ENCODE measurements at places on chromosomes 16 and 17.

DNA sequence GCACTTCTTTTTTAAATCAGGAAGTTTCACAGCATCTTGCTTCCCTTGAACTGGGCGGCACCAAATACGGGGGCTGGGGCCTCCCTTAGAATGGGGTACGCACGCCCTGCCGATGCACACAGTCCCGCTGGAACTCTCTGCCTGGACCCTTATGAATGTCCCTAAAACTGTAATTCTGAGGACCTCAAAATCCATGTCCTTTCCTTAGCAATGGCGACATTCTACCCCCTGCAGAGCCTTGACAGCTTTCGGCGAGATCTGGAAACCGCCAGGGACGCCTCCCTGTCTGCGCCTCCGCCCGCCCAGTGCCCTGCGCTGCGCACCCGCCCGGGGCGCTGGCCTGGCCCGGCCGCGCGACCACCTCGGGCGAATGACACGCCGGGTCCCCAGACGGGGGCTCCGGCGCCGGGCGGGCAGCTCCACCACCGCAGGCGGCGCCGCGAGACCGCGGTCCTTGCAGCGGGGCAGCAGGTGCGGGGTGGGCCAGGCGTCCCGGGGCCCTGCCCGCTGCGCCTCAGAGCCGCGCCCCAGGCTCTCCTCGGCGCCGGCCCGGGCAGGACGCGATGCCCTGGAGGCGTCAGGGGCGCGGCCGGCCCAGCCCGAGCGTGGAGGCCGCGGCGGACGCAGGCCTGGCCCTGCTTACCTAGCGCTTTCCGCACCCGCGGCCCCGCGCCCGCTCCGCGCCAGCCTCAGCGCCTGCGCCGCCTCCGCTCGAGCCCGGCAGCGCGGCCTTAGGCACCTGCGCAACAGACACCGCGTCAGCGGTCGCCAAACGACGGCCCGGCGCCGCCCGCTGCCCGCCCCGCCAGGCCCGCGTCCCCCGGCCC lies 548 bp downstream of the HAGH start:
- DNase-seq = peak; percentile 50

GRCh38 chr16:73616166-73616753 lies 568.3 kb upstream of the ZFHX3 start:
- DNase-seq = no peak

DNA sequence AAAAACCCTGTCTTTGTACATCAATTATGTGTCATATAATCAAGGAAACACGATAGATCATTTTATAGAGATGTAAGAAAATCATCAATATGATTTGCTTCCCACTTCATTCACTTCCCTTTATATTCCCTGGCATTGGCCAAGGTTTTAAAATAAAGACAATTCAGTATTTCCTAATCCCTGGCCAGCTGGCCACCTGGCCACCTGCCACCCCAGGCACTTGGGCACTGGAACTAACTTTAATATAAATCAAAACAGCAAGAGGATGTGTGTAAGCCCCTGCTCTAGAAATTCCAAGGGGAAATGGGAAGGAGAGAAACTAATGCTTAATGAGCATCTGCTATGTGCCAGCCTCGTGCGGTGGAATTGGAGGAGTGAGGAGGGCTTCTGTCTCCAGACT lies 58.6 kb upstream of the TOB1 start:
- DNase-seq = no peak

- DNase-seq = no peak
Measured at GRCh38 chr17:82457929-82458178, 687 bp upstream of the NARF start.

- DNase-seq = peak; percentile 94
Measured at GRCh38 chr17:57541472-57542394, 203.4 kb downstream of the CCDC182 start.

DNA sequence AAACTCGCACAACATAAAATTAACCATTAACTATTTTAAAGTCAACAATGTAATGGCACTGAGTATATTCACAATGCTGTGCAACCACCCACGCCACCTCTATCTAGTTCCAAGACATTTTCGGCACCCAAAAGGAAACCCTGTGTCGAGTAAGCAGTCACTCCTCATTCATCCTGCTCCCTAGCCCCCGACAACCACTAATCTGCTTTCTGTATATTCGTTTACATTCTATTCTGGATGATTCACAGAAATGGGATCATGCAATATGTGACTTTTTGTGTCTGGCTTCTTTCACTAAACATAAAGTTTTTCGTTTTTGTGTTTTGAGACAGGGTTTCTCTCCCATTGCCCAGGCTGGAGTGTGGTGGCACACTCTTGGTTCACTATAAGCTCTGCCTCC lies 42.2 kb upstream of the HAPSTR1 start:
- DNase-seq = peak; percentile 21

GRCh38 chr17:74545843-74546230 lies at the start of gene CD300C:
Gene CD300C, minus strand, starts transcription at chr17:74546115. Its CDS starts 333 bp downstream, at chr17:74545782.
- no peak for DNase-seq

- DNase-seq = no peak
Measured at GRCh38 chr16:71748226-71748625, 23.7 kb upstream of the PHLPP2 start.

DNA sequence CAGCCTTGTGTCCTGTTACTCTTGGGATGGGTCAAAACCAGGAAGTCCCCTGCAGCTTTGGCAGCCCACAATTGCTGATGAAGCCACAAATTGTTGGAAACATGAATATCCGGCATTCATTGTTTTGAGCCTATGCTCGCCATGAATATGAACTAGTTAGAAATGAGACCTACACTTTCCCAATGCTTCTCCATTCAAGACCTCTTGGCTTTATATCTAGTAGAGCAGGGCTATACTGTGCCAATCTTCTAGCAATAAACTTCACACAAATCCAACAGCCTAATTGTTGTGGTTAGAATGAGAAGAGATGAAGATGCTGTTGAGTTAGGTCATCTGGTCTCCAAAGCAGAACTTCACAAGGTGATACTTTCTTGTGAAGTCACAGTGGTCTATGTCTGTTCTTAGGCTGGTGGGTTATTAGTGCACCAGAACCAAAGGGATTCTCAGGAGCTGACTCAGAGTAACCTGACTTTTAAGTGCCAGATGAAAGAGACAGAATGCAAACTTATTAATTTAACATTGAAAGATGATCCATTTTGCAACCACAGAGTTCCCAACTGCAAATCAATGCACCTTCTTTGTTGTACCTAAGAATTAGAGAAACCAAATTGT lies 13.7 kb upstream of the KRT23 start:
- DNase-seq = no peak

- peak; percentile 26 for DNase-seq
Measured at GRCh38 chr16:22117609-22118008, 25.3 kb downstream of the VWA3A start.

DNA sequence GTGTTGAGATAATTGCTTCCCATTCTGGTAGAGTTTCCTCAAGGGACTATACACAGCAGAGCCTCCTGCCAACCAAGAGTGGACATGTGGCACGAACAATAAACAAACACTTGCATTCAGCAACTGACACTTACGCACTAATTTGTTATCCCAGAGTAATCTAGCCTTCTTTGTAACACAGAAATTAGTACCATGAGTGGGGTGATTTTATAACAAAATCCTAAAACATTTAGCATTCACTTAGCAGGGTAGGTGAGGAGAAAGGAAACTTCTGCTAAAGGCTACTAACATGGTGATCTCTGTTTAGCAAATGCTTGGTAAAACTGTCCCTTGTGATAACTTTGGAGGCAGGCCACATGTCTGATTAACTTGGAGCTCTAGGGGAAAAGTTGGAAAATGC lies 325.2 kb downstream of the HS3ST4 start:
- no peak for DNase-seq

GRCh38 chr17:15440347-15440746 lies 27.1 kb downstream of the CDRT4 start:
- no peak for DNase-seq

DNA sequence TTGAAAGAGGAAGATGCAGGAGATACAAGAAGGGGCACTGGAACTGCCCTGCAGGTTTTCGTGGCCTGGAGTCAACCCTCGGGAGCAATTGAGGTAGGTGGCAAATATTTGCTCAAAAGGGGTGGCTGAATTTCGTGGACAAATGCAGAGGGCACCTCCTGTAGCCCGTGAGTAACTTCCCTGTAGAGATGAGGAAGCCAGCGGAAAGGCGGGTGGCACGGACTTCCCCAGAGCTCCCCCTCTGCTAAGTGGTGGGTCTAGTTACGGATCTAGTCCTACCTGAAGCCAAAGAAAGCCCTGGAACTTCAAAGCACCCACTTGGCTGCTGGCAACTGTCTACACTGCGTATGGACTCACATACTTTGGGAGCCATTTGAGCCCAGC lies 1.0 kb upstream of the ATP2C2 start:
- DNase-seq = no peak

- no peak for DNase-seq
Measured at GRCh38 chr16:49552313-49552928, 178.8 kb downstream of the C16orf78 start.

DNA sequence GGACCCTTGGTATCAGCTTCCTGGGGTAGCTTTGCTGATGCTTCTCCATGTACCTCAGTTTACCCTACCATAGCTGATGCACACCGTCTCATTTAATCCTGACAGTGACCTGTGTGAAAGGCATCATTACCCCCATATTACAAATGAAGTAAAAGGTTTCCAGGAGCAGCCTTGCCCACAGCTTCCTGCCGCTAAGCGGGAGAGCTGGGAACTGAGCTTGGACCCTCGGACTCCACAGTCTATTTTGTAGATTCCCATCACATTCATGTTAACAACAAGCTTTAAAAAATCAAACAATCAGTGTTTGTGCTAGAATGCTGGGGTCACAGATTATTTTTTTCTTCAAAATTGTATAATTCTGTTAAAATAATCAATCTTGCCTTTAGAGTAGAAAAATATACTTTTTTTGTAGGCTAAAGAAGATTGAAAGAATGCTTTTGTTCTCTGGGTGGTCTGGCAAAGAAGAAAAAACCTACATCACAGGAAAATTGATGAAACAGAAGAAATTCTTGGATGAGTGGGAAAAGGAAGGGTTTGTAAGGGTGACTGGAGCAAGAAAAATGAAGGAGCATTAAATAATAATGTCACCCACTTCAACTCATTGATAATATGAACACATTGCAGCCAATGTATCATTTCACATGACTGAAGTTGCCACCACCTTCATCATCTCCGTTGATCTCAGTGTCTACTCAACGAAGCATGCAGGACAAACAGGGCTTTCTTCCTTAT lies 9.5 kb upstream of the USP10 start:
- no peak for DNase-seq

- no peak for DNase-seq
Measured at GRCh38 chr17:40014375-40014980, 762 bp upstream of the CSF3 start.

- peak; percentile 79 for DNase-seq
Measured at GRCh38 chr17:42681976-42682721, at the start of gene CNTNAP1. Gene CNTNAP1, plus strand, starts transcription at chr17:42682531. Its CDS starts 299 bp downstream, at chr17:42682830.

- no peak for DNase-seq
Measured at GRCh38 chr17:79019632-79020584, 4.1 kb upstream of the C1QTNF1 start.

DNA sequence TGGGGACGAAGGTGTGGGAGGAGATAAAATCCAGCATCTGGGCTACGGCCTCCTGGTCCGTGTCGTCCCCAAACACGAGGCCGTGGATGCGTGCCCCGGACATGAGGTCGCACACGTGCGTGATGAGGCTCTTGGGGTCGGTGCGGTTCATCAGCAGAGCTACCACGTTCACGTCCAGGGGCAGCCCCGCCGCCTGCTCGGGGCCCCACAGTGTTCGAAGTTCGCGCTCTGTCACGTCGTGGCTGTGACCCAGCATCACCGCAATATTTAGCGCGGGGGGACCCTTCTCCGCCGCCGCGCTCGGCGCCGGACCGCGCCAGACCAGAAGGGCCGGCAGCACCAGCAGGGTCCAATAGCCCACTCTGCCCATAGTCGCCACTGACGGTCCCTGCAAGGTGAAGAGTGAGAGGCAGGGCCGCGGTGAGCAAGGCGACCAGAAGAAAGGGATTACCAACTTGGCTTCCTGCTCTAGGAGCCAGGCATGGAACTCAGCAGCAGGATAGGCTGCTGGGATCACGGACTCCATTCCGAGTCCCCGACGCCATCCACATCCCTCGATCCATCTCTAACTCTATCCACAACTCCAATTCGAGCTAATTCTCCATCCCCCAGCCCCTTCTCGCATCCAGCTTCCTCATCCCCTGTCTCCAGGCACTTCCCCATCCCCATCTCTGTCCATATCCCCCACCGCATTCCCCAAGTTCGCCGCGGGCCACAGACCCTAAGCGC lies 2.0 kb downstream of the GRIN2A start:
- no peak for DNase-seq

GRCh38 chr17:78075545-78075944 lies 53.0 kb downstream of the TMC6 start:
- no peak for DNase-seq

GRCh38 chr17:6069539-6070429 lies at the start of gene WSCD1:
Gene WSCD1, plus strand, starts transcription at chr17:6070379. Its CDS starts 10,280 bp downstream, at chr17:6080659.
- no peak for DNase-seq

DNA sequence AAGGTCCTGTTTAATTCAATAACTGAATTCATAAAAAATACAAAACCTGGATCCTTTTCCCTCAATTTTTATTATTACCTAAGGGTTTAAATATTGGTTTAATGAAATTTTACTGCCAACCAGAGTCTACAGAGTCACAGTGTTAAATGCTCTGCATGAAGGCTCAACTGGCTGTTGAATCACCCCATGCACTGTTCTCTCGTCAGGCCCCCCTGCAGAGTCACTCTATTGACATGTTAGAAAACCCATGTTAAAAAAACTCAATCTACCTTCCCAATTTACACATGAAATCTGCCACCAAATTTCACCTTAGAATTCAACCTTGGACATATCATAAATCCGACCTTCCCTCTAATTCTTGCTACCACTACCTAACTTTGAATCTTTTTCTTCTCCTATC lies 43.3 kb upstream of the ULK2 start:
- DNase-seq = no peak

DNA sequence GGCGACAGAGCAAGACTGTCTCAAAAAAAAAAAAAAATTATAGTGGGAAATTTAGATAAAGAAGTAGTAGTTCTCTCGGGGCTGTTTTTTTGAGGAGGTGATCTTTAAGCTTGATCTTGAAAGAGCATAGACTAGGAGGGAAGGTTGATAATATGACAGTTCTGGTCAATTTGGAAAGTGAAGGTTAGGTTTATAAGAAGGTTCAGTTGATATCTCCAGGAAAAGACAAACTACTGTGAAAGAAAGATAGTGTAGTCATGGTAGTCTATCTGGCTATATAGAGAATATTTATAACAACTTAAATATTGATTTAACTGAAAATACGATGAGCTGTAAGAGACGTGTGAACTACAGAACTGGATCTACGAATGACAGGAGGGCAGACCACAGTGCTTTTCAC lies 3.1 kb downstream of the ATF7IP2 start:
- no peak for DNase-seq

DNA sequence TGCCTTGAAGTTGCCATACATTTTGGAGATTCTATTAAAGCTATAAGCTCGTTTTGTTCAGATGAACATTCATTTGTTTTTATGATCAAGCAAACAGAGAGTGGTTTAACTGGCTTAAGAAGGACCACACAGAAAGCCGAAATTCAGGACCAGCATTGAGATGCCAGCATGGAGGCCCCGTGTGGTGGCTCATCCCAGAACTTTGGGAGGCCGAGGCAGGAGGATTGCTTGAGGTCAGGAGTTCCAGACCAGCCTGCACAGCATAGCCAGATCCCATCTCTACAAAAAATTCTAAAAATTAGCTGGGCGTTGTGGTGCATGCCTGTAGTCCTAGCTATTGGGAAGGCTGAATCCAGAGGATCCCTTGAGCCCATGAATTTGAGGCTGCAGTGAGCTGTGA lies 45.9 kb upstream of the KIFC3 start:
- DNase-seq = no peak

- no peak for DNase-seq
Measured at GRCh38 chr16:49725651-49726050, 130.3 kb downstream of the ZNF423 start.

GRCh38 chr17:71224824-71225575 lies 895.8 kb upstream of the SOX9 start:
- no peak for DNase-seq
